ENCODE measurements at places on chromosomes 12 and 14. TPM values are rescaled to one million over a fixed set of nuclear protein-coding genes. Genes with fewer than 3 reads are reported as not detected.

Gene ACOT4
- total RNA-seq: 0.76 TPM

Gene GLT1D1
- 0.33 TPM for total RNA-seq

Gene SIX1
- total RNA-seq: 13.4 TPM

Gene NDUFB1
- 413 TPM for total RNA-seq

Gene SERPINA3
- total RNA-seq: 1.3 TPM

Gene ADAM21
- 0.05 TPM for total RNA-seq

Gene GRIP1
- total RNA-seq: 3.9 TPM

DNA sequence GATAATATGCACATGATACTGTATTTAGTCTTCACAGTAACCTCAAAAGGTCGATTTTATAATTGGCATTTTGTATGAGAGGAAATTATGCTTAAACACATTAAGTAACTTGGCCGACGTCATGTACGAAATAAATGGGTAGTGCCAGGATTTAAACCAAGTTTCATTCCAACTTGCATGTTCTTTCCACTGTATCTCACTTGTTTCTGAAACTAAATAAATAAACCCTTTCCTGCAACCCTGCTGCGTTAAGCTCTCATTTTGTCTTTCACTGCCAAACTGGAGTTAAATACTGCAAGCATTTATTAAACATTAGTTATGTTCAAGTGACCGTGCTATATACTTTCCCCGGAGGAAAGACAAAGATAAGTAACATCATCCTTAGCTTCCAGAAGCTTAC, 293.9 kb upstream of the PRKD1 start:
- no peaks in the 10 kb centered on the region for H3K4me1 ChIP-seq
- H3K36me3 ChIP-seq: no peaks in the 10 kb centered on the region
- no peak for DNase-seq

- no peak overlapping the region for H3K27ac ChIP-seq
- peaks cover 23% of the 10 kb centered on the region for H3K27me3 ChIP-seq
- H3K4me3 ChIP-seq: no peak overlapping the region
- H3K36me3 ChIP-seq: peaks cover 7% of the 10 kb centered on the region
Measured at GRCh38 chr12:6824085-6824775, 2.6 kb downstream of the GPR162 start.

DNA sequence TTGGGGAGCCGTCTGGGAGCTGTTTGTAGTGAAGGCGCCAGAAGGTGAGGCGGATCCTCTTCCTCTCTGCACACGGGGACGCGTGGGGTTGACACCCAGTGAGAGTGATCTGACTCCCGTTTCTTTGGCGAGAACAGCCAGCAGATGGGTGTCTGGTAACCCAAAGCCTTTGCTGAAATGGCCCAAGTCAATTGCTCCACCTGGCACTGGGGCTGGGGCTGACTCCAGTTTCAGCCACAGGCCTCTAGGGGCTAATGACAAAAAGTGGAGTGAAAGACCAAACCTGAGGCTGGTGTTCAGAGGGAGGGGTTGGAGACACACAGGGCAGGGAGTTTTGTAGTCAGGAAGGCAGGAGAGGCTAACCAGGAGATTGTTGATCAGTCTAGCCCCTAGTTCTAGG, 87.0 kb downstream of the FRMD6 start:
- no peaks in the 10 kb centered on the region for H3K36me3 ChIP-seq
- H3K27ac ChIP-seq: no peak overlapping the region
- no peaks in the 10 kb centered on the region for H3K4me1 ChIP-seq
- no peak overlapping the region for H3K4me3 ChIP-seq
- H3K27me3 ChIP-seq: no peaks in the 10 kb centered on the region

- H3K4me1 ChIP-seq: no peaks in the 10 kb centered on the region
- no peak for DNase-seq
- no peak overlapping the region for H3K4me3 ChIP-seq
- no peaks in the 10 kb centered on the region for H3K27me3 ChIP-seq
Measured at GRCh38 chr12:99498756-99499155, 148.8 kb upstream of the GARIN6 start.

GRCh38 chr12:118025168-118025567, 8.7 kb downstream of the RFC5 start:
- H3K4me3 ChIP-seq: no peak overlapping the region
- DNase-seq: no peak
- H3K36me3 ChIP-seq: peaks cover 67% of the 10 kb centered on the region
- H3K27me3 ChIP-seq: no peaks in the 10 kb centered on the region
- no peak overlapping the region for H3K27ac ChIP-seq

DNA sequence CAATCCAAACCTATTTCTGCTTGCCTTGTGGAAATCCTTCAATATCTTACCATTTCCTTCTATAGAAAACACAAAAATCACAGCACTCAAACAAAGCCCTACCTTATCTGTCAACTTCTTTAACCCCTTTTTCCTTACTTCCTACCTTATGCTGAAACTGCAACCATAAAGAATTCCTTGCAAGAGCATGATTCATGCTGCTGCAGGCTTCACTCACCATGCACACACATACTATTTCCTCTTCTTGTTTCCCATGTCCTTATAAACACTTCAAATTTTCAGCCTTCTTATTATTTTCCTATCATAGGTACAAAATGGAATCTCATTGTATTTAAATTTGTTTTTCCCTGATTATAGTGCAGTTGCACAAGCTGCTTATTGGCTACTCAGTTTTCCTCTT, 23.3 kb downstream of the LMNTD1 start:
- no peaks in the 10 kb centered on the region for H3K27me3 ChIP-seq
- no peak overlapping the region for H3K27ac ChIP-seq
- no peaks in the 10 kb centered on the region for H3K4me1 ChIP-seq
- H3K36me3 ChIP-seq: no peaks in the 10 kb centered on the region

DNA sequence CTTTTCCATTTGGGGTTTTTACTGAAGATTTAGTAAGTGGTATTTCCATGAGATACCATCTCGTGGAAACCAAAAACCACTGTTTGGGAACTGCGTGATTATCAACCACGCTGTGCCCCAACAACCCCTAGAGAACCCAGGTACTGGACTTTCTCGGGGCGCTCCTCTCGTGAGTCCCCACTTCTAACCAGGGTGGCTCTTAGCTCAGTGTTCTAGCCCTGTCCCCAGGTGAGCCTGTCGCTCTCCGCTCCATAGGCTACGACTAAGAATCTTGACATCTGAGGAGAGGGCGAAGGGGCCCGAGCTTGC, 686 bp downstream of the MCRS1 start:
- H3K4me1 ChIP-seq: peaks cover 32% of the 10 kb centered on the region
- H3K36me3 ChIP-seq: peaks cover 36% of the 10 kb centered on the region
- peak overlapping the region; percentile 84 for H3K4me3 ChIP-seq
- H3K27me3 ChIP-seq: no peaks in the 10 kb centered on the region
- H3K27ac ChIP-seq: no peak overlapping the region
- no peak for DNase-seq

GRCh38 chr14:68638141-68638999, 154.5 kb downstream of the ZFP36L1 start:
- peaks cover 35% of the 10 kb centered on the region for H3K4me1 ChIP-seq
- peak overlapping the region; percentile 70 for H3K27ac ChIP-seq
- H3K4me3 ChIP-seq: no peak overlapping the region

DNA sequence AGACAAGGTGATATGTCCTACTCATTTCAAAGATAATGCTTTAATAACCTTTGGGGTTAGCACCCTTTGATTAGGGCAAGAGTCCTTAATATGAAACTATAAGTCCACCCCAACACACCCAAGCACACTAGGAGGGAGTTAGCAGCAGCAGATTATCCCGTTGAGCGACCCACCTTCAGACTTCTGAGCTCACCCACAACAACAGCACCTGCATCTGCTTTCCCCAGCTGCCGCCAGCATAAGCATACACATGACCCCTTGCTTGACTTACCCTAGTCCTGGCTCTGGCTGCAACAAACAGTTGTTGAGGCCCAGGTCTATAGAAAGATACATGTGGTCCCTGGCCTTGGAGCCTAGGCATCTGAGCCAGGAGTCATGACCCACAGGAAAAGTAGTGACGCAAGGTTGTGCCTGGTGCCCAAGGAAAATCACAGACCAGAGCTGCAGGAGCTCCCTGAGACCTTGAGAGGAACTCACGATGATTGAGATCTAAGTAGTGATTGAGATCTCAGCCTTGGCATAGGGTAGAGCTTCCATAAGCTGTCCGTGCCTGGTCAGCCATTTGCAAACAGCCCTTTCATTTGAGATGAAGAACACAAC, 19.0 kb downstream of the ZDHHC22 start:
- peaks cover 4% of the 10 kb centered on the region for H3K36me3 ChIP-seq
- H3K27ac ChIP-seq: no peak overlapping the region
- DNase-seq: no peak
- peaks cover 54% of the 10 kb centered on the region for H3K4me1 ChIP-seq
- H3K27me3 ChIP-seq: peaks cover 13% of the 10 kb centered on the region

- no peaks in the 10 kb centered on the region for H3K27me3 ChIP-seq
- no peak overlapping the region for H3K27ac ChIP-seq
- H3K36me3 ChIP-seq: peaks cover 85% of the 10 kb centered on the region
- DNase-seq: no peak
- H3K4me1 ChIP-seq: no peaks in the 10 kb centered on the region
Measured at GRCh38 chr14:101908795-101909194, 55.6 kb upstream of the DYNC1H1 start.

DNA sequence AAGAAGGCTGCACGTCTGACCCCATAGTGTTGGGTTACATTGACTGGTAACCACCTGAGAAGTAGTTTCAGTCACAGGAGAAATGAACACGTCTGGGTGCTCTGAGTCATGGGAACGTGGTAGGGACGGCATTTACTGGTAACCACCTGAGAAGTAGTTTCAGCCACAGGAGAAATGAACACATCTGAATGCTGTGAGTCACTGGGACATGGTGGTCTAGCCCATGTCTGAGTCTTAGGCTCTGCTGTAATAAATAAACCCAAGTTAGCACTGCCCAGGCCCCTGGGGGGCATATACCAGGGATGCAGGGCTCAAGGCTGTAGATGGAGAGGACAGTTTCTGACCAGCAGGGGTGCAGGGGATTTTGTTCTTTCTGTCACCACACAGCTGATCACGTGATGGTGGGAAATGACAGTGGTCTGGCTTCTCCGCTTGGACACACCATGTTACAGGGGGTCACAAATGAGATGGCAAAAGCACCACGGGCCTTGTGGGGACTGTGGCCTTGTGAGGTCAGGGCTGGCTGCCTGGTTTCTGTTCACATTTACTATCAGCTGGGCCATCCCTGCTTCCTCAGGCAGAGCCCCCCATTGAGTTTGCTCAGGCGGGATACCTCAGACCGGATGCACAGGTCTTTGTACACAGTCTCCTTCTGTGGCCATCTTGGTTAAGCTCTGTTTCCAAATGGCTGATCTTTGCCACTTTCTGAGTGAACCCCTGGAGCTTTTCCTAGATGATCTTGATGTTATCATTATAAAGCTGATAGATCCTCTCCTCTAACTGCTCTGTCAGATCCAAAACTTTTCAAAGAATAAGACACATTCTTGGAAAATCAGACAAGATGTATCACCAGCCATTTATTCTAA, 9.8 kb upstream of the C12orf42 start:
- no peaks in the 10 kb centered on the region for H3K36me3 ChIP-seq
- no peak for DNase-seq
- peaks cover 7% of the 10 kb centered on the region for H3K4me1 ChIP-seq
- H3K4me3 ChIP-seq: no peak overlapping the region

DNA sequence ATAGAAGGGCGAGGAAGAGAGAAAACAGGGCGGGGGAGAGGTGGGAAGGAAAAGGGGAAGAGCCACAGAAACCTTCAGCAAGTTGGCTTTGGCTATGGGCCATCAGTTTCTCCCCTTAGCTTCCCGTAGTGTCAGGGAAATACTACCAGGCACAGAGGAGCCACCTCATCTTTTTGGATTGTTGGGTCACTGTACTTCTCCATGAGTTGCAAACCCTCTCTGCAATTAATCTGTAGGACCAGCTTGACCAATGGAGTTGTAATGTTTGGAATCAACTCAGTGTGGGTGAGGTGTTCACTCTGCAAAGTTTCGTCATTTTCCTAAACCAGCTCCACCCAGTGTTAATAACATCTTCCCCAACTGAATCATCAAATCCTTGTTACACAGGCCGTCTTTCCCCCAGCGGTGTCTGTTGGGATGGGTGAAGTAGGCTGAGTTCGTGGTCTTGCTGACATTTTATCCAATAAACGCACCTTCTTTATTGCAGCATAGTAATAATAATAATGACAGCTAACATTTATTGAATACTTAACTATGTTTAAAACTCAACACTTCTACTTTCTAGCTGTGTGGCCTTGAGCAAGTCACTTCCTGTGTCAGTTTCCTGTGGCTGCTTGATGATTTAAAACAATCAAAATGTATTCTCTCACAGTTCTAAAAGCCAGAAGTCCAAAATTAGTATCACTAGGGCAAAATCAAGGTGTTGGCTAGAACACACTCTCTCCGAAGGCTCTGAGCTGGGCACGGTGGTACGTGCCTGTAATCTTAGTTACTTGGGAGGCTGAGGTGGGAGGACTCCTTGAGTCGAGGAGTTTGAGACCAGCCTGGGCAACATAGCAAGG, 8.1 kb upstream of the GLTP start:
- H3K4me3 ChIP-seq: no peak overlapping the region
- no peak for DNase-seq
- H3K27ac ChIP-seq: peak overlapping the region; percentile 44
- peaks cover 3% of the 10 kb centered on the region for H3K4me1 ChIP-seq
- H3K27me3 ChIP-seq: no peaks in the 10 kb centered on the region
- H3K36me3 ChIP-seq: no peaks in the 10 kb centered on the region

- H3K4me3 ChIP-seq: no peak overlapping the region
- DNase-seq: no peak
- no peaks in the 10 kb centered on the region for H3K27me3 ChIP-seq
Measured at GRCh38 chr12:13734584-13735152, 246.7 kb downstream of the GRIN2B start.

GRCh38 chr14:27013678-27014077, 415.8 kb upstream of the NOVA1 start:
- no peaks in the 10 kb centered on the region for H3K4me1 ChIP-seq
- H3K36me3 ChIP-seq: no peaks in the 10 kb centered on the region
- no peak overlapping the region for H3K4me3 ChIP-seq
- no peaks in the 10 kb centered on the region for H3K27me3 ChIP-seq
- DNase-seq: no peak
- H3K27ac ChIP-seq: no peak overlapping the region

DNA sequence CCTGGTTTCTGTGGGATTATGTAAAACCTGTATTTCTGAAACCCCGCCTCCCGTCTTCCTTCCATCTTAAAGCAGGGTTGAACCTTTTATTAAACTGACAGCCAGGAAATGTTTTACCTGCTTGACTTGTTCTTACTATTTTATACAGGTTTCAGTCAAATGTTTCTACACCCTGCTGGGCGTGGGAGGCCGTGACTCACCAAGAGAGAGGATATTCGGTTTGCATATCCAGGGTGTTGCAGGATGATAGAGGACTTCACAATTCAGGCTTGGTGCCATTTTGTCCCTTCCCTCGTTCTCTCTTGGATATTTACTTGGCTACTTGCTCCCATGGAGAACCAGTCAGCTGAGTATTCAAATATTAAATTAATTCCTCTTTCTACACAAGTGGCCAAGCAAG, 69.7 kb downstream of the ARF6 start:
- no peak for DNase-seq
- peaks cover 18% of the 10 kb centered on the region for H3K4me1 ChIP-seq
- no peak overlapping the region for H3K4me3 ChIP-seq
- no peaks in the 10 kb centered on the region for H3K27me3 ChIP-seq

DNA sequence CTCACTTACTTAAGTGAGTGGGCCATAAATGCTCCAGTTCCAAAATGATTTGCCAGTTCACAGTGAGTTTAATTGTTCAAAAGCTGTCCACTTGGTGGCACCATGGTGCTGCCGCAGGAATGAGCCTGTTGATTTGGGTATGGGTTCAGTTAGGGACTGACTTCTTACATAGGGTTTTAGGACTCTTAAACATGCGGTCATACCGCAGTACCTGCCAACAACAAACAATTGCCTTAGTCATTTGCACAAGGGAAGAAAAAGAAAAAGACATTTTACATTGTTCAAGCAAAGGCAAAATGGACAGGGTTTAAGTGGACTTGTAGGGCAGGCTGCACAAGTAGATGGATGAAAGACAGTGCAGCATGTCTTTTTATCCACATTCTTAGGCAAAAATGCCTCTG, 80.0 kb upstream of the DBX2 start:
- H3K36me3 ChIP-seq: no peaks in the 10 kb centered on the region
- H3K4me3 ChIP-seq: no peak overlapping the region
- peak; percentile 84 for DNase-seq
- peak overlapping the region; percentile 20 for H3K27ac ChIP-seq
- H3K4me1 ChIP-seq: peaks cover 7% of the 10 kb centered on the region

Measured in thymus (tissue), 14 donors.